ENCODE measurements at places on chromosomes 4 and X.

GRCh38 chr4:125836597-125837195 lies 521.9 kb downstream of the FAT4 start:
- DNase-seq = no peak

DNA sequence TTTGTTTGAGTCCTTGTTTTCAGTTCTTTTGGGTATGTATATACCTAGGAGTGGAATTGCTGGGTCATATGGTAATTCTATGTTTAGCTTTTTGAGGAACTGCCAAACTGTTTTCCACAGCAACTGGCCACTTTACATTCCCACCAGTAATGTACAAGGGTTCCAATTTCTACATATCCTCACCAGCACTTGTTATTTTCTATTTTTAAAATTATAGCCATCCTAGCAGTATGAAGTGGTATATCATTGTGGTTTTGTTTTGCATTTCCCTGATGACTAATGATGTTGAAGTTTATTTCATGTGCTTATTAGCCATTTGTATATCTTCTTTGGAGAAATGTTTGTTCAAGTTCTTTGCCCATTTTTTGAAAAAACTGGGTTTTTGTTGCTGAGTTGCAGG lies 39.6 kb downstream of the TMEM164 start:
- no peak for DNase-seq

DNA sequence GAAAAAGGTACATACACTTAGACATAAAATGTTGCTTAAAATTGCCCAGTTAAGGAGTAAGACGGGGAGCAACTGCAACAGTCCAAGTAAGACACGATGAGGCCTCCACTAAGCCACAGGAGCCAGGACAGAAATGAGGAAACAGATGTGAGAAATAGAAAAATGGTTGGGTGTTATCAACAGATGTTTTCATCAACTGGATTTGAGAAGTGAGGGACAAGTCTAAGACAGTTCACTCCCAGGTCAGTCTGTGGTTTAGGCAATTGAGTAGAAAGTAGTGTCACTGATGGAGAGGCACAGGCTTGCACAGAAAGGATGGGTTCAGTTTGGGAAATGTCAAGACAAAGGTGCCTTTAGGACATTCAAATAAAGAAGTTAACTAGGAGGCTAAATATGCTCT lies 23.5 kb upstream of the PHF8 start:
- DNase-seq = no peak

GRCh38 chr4:4539481-4539880 lies 2.4 kb downstream of the STX18 start:
- no peak for DNase-seq

GRCh38 chr4:152784490-152785350 lies 5.0 kb downstream of the ARFIP1 start:
- peak; percentile 16 for DNase-seq

- DNase-seq = no peak
Measured at GRCh38 chr4:3302786-3303564, 10.2 kb downstream of the RGS12 start.

GRCh38 chrX:25536307-25536970 lies 520.7 kb upstream of the ARX start:
- DNase-seq = no peak

GRCh38 chr4:94909645-94910044 lies 151.9 kb downstream of the BMPR1B start:
- DNase-seq = no peak

DNA sequence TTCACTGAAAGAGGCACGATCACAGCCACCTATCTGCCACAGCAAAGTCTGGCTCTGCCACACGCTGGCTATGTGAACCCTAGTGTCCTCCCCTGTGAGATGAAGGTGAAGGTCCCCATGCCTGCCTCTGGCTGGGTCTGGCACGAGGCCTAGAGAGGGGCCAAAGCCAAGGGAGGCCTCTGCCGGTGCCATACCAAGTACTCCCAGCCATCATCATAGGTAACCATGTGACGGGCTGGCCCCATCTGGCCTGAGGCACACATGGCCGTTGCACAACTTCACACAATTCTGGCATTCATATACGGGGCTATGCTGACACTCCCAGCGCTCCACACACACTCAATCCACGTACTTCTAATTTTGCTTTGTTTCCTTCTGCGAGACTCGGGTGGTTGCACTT lies 15.3 kb downstream of the NOP14 start:
- DNase-seq = no peak

- DNase-seq = no peak
Measured at GRCh38 chr4:4462970-4463369, 76.1 kb downstream of the NSG1 start.

DNA sequence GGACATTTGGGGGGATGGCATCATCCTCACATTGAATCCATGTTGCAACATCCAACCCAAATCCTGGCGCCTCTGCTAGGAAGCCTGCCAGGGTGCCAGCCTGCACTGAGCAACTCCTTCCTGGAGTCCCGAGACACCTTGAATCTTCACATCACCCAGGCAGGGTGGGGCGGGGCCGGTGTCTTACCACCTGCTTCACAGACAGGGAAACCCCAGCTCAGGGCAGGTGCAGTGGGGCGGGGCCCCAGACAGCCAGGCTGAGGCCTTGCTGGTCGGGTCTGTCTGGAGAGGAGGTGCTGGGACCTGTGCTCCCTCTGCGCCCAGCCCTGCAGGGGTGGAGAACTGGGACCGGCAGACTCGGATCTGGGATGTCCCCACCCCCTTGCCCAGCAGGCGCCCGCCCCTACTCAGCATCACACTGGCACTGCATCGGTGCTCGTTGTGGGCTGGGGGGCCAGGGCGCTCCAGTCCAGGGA lies 31.5 kb upstream of the HTRA3 start:
- peak; percentile 67 for DNase-seq

GRCh38 chr4:178296669-178297068 lies 854.4 kb upstream of the AGA start:
- DNase-seq = no peak

GRCh38 chr4:141180991-141181761 lies 39.5 kb upstream of the ZNF330 start:
- no peak for DNase-seq

GRCh38 chr4:6267573-6267972 lies 2.1 kb upstream of the WFS1 start:
- DNase-seq = no peak

- DNase-seq = no peak
Measured at GRCh38 chr4:53861856-53862610, 202.4 kb downstream of the CHIC2 start.

GRCh38 chr4:153383131-153383530 lies 38.6 kb downstream of the MND1 start:
- no peak for DNase-seq

- DNase-seq = no peak
Measured at GRCh38 chr4:163344147-163345125, 744 bp downstream of the NPY5R start.

DNA sequence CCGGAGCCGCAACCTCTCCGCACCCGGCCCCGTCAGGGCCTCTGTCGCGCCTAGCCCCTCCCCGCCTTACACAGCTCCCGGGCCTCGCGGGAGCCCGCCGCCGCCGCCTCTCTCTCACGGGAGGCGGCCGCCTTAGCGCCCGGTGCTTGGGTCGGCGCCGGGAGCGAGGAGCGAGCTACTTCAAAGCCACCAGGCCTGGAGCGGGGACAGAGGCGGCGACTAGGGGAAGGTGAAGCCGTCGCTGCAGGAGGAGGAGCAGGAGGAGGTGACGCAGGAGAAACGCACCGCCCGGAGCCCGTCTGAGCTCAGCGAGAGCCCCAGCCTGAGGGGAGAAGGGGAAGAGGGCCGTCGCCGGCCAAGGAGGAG lies 250 bp downstream of the USP9X start:
- DNase-seq = peak; percentile 75

DNA sequence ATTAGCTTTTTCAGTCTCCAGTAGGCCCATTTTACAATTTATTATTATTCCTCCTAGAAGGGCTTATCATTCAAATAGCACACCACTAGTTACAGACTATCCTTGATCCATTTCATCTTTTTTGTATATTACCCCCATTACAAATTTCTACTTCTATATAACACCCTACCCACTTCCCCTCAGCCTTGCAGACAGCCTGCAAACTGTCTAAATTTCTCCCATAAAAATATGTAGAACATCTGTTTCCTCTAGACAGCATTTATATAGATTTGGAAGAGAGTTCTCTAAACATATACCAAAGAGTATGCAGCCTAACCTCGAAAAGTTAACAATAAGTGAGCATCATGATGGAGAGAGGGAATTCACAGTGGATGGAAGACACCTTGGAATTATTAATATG lies 30.8 kb downstream of the COMMD8 start:
- DNase-seq = no peak

DNA sequence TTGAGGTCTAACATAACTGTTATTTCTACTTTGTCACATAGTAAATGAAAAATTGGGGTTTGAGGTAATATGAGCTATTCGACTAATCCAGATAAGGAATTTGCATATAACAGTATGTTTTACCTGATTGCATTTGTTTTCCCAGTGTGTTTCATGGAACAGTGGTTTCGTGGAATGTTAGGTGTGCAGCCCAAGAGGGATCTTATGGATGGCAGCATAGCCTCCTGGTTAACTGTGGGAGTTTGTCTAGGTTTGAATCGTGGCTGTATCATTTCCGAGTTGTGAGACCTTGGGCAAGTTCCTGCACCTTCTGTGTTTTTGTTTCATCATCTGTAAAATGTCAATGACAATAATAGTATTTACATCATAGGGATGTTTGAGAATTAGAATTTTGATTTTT lies 7.9 kb downstream of the BMPR1B start:
- no peak for DNase-seq

- DNase-seq = no peak
Measured at GRCh38 chr4:162364651-162365050, 200.9 kb upstream of the FSTL5 start.

DNA sequence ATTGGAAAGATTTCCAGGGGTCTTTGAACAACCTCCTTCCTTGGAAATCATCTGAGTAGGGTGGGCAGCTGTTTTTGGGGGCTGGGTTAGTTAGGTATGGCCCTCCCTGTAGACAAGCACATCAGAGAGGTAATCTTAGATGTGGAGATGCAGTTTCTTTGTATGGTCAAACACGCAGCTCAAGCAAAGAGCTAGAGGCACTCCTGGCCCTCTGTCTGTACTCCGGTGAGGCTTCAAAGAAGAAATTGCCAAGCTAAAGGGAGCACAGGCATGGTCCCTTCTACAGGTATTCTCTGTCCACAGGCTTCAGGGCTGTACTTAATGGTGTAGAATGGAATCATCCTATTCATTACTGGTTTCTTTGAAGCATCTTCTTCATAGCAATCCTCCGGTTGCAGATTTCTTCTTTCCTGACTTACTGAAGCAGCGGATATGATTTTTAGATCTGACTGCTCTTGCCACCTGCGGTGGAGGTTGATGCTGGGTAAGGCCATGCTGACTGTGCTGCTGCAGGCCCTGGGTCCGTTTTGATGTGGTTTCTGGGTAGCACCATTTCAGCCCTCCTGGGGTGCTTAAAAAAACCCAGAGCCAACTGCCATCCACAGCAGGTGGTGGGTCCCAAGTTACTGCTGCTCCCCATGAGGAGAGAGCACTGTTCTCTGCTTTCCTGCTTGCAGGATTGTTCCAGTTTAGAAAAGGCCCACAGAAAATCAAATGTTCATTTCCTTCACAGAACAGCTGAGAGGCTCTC lies 318.9 kb upstream of the GATB start:
- DNase-seq = no peak

DNA sequence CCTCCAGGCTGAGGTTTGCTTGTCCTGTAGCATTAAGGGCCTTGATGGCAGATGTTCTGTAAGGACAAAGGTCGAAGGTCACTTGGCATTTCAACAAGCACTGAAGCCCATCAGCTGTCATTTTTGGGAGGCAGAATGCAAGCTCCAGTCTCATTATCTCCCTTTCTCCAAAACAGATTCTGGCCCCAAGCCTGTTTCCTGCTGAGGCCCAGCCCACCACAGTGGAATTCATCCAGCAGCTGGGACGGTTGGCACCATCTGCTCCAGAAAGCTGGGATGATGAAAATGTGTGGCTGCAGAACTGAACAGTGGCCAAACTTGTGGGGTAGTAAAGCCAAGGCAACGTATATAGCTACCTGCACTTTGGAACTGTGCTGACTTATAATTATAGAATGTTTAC lies 17.7 kb upstream of the PPEF2 start:
- DNase-seq = peak; percentile 81

DNA sequence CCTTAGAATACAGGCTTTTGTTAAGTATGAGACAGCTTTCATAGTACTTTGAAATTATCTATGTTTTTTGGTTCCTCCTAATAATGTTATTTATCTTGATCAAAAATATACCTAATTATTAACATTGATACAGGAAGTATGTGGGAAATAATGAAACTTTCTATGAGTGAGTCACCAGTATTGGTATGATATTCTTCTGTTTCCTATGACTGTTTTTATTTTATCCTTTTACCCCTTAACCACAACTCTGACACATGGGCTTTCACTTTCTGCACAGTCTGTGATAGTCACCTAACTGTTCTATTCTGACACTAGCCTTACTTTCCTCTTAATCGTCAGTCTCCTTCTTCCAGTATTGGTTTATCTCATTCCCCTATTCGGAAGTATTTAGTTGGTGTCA lies 4.7 kb downstream of the THAP9 start:
- DNase-seq = no peak

- DNase-seq = no peak
Measured at GRCh38 chr4:122083351-122083750, 68.8 kb upstream of the BLTP1 start.

DNA sequence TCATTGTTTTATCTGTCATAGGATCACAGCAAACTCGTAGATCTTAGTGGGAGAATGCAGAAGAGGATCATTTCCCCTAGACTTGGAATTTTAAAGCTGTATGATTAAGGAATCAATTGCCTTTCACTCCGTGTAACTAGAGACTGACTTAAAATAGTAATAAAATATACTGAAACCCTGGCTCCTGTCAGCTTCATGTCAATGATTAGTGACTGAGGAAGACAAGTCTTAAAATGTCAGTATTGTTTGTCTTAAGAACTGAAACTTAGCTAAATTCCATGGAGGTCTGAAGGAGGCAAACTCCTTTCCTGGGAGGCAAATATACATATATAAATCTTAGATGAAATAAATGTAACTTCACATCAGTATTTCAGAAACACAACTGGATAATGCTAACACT lies 1016.7 kb upstream of the PCDH10 start:
- DNase-seq = no peak

GRCh38 chr4:27791640-27792039 lies 931.0 kb downstream of the STIM2 start:
- no peak for DNase-seq

DNA sequence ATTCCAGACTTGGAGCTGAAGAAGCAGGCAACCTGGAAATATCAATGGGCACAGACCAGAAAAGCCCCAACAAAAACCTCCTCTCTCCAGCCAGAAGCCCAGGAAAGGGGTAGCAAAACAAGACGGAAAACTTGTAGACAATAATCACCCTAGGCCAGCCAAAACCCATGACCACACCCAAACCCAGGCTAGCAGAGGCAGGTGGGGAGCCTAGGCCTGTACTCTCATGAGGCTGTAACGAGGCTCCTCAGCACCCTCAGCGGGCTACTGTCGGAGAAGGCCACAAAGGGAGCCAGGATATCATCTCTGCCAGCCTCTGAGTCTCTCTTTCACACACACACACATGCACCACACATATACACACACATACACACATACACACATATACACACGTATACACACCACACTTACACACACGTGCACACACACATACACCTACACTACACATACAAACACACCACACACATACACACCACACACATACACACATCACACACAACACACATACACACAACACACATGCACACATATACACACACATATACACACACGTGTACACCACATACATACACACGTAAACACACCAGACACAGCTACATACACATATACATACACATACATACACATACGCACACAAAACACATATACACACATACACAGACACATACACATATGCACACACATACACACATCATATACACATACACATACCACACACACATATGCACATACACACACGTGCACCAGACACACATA lies 90.6 kb downstream of the FHDC1 start:
- DNase-seq = no peak

Data from transverse colon (tissue), 4 donors.